Activated CD4-positive, alpha-beta T cell treated with anti-CD3 and anti-CD28 coated beads for 48 hours (primary cell): ENCODE measurements at places on chromosomes 1 and 21.

DNA sequence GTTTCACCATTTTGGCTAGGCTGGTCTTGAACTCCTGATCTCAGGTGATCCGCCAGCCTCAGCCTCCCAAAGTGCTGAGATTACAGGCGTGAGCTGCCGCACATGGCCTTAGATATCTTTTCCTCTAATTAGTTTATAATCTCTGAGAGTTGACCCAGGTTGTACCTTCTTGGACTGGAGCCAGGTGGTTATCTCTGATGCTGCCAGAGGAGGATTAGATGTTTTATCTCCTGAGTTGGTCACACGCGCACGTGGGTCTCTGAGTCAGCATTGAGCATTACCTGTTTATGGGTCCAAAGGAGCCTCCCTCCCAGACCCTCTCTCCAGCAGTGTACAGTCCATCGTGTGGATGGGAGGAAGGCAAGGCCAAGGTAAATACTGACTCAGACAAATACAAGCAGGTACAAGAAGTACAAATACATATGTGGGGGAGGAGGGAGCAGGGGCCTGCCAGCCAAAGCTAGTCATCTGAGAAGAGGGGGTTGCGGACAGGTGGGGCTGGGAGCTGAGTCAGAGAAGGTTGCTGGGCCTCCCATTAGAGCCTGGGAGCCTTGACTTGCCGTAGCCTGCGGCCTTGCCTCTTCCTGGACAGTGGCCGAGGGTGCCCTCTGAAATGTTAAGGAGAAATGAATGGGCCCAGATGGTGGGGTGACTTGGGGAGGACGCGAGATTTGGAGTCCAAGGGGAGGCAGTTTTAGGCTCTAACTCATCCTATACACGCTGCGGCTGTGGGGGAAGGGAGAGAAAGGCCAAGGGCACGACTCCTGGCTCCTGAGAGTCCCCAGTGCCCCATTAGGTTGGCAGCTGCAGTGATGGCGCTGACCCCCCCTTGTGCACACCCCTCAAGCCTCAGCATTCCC lies 13.1 kb downstream of the IL6R start:
- peak; percentile 52 for DNase-seq

DNA sequence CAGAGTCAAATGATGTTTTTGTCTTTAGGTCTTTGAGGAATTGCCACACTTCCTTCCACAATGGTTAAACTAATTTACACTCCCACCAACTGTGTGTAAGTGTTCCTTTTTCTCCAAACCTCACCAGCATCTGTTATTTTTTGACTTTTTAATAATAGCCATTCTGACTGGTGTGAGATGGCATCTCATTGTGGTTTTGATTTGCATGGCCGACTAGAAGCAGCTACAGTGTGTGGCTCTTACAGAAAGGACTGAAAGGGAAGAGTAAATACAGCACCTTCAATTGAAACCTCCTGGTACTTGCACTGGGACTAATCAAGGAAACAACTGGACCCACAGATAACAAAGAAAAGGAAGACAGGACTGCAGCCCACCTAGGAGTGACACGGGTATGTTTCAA lies 668.0 kb upstream of the RGS18 start:
- DNase-seq: no peak

- DNase-seq: no peak
These were observed 15.3 kb upstream of the ZSWIM5 start for GRCh38 chr1:45221716-45222115.

- no peak for DNase-seq
These were observed 29.6 kb downstream of the SIM2 start for GRCh38 chr21:36728371-36729111.

DNA sequence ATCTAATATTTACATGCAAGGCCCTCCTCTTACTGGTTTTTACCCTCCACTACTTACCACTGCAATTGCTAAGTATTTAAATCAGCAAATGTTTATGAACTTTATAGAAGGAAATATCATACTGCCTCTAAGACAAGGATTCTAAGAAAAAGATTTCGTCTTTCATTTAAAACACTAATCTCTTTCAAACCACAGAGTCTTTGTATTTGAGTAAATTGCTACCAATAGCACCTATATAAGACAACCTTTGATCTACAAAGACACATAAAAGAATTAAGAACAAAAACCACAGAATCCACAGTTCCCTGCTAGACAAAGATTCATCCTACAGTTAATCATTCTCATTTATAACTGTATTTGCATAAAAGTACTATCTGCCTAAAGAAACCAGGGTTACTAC lies 37.6 kb downstream of the RNF115 start:
- no peak for DNase-seq
